Endodermal cell (in vitro differentiated cells): ENCODE measurements at places on chromosomes 12 and 14. TPM values are rescaled to one million over a fixed set of nuclear protein-coding genes. Genes with fewer than 3 reads are reported as not detected.
A peak's percentile ranks its signal among the peaks of the same experiment; 100 is the strongest.

- H3K4me3 ChIP-seq: no peak overlapping the region
- DNase-seq: no peak
- H3K27me3 ChIP-seq: no peaks in the 10 kb centered on the region
- H3K27ac ChIP-seq: no peak overlapping the region
These were observed 54.7 kb downstream of the DYNC1H1 start for GRCh38 chr14:102019006-102019540.

- no peak overlapping the region for H3K4me3 ChIP-seq
- peaks cover 18% of the 10 kb centered on the region for H3K4me1 ChIP-seq
- no peaks in the 10 kb centered on the region for H3K27me3 ChIP-seq
- peaks cover 11% of the 10 kb centered on the region for H3K36me3 ChIP-seq
- DNase-seq: peak; percentile 73
These were observed 14.1 kb downstream of the FBXW8 start for GRCh38 chr12:116924558-116925453.

- peak overlapping the region; percentile 6 for H3K27ac ChIP-seq
- no peak overlapping the region for H3K4me3 ChIP-seq
- no peak for DNase-seq
- no peaks in the 10 kb centered on the region for H3K27me3 ChIP-seq
- H3K4me1 ChIP-seq: peaks cover 11% of the 10 kb centered on the region
These were observed 131.9 kb downstream of the SMOC1 start for GRCh38 chr14:70011098-70011497.

DNA sequence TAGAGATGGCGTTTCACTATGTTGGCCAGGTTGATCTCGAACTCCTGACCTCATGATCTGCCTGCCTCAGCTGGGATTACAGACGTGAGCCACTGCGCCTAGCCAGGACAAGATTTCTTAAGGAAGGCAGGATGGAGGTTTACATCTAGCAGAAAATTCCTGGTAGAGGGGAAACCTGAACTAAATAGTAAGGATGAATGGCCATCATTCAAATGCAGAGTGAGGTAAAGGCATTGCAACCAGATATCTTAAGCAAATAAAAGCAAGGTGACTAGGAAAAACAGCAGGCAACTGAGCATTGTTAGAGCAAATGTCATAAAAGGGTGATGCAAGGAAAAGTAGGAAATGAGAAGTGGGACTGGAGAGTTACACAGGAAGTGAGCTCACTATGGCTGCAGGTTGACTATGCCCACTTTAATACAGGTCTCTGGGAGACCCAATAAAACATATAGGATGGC lies 133.0 kb downstream of the SOX5 start:
- H3K4me3 ChIP-seq: no peak overlapping the region
- no peaks in the 10 kb centered on the region for H3K4me1 ChIP-seq
- no peak overlapping the region for H3K27ac ChIP-seq
- no peaks in the 10 kb centered on the region for H3K27me3 ChIP-seq
- no peaks in the 10 kb centered on the region for H3K36me3 ChIP-seq
- peak; percentile 49 for DNase-seq

- H3K4me3 ChIP-seq: no peak overlapping the region
- no peak for DNase-seq
- H3K27ac ChIP-seq: no peak overlapping the region
- no peaks in the 10 kb centered on the region for H3K4me1 ChIP-seq
These were observed 207.1 kb downstream of the ANO4 start for GRCh38 chr12:101001669-101002068.

DNA sequence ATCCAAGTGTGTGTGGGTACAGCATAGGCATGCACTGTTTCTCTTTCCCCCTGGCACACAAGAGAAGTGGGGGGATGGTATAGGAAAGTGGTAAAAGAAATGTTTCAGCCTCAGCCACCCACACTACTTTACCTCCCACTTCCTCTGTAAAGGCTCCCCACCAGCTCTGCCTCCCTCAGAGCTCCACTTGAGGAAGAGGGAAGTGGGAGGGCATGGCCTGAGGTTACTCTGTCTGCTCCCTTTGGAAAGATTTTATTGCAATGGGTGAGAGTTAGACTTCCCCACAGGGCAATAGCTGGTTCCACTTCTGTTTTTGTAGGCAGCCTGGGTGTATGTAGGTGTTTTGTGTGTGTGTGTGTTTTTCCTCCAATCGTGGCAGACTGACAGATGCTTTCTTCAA lies 145.3 kb downstream of the SSPN start:
- H3K27me3 ChIP-seq: no peaks in the 10 kb centered on the region
- H3K36me3 ChIP-seq: no peaks in the 10 kb centered on the region
- no peaks in the 10 kb centered on the region for H3K4me1 ChIP-seq
- no peak overlapping the region for H3K4me3 ChIP-seq
- DNase-seq: no peak

EPS8 gene
- 8.0 and 8.1 TPM in 2 replicates for total RNA-seq
